Activated naive CD8-positive, alpha-beta T cell treated with anti-CD3 and anti-CD28 coated beads for 36 hours (primary cell): ENCODE measurements at places on chromosomes 6 and 20. TPM values are rescaled to one million over a fixed set of nuclear protein-coding genes. Genes with fewer than 3 reads are reported as not detected.

GTSF1L gene
- total RNA-seq, result not detected

- H3K27me3 ChIP-seq, result no peaks in the 10 kb centered on the region
- no peak overlapping the region for H3K27ac ChIP-seq
- no peak for DNase-seq
Measured at GRCh38 chr6:101824551-101825345, 431.2 kb downstream of the GRIK2 start.

PTCHD4 gene
- total RNA-seq, result not detected

GRCh38 chr20:43564993-43565757 lies 6.3 kb downstream of the SGK2 start:
- no peaks in the 10 kb centered on the region for H3K36me3 ChIP-seq
- H3K4me1 ChIP-seq, result no peaks in the 10 kb centered on the region
- DNase-seq, result no peak
- no peak overlapping the region for H3K27ac ChIP-seq

NKX2-2 gene
- total RNA-seq, result not detected

GRCh38 chr6:39999006-39999867 lies 65.0 kb upstream of the MOCS1 start:
- H3K4me3 ChIP-seq, result no peak overlapping the region
- H3K4me1 ChIP-seq, result no peaks in the 10 kb centered on the region
- DNase-seq, result no peak
- H3K27ac ChIP-seq, result no peak overlapping the region
- no peaks in the 10 kb centered on the region for H3K36me3 ChIP-seq

MAFB gene
- total RNA-seq, result not detected

DNA sequence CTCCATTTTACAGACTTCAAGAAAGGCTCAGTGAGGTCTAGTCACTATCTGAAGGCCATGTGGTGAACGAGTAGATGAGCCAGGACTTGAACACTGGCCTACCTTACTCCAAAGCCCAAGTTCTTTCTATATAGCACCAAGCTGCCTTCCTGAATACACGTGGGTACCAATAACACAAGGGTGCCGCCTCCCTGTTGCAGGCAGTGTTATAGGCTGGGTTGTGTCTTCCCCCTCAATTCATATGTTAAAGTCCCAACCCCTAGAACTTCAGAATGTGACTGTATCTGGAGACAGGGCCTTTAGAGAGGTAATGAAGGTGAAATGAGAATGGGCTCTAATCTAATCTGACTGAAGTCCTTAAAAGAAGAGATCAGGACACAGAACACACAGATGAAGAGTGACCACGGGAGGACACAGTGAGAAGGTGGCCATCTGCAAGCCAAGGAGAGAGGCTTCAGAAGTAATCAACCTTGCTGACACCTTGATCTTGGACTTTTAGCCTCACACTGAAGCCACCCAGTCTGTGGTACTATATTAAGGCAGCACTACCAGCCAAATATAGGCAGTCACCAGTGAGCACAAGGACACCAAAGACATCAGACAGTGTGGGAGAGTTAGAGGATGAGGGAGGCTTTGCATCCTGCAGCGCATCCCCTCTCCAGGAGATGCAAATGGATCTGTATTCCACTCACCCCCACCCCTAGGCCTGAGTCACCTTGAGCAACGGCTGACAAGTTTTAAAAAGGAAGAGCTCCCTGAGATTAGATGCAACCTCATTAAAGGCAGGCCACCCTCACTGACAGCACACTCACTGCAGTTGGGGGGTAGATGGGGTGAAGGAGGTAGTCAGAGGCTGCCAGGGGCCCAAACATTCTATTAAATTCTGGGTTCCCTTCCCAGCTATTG lies 40.9 kb upstream of the LYRM2 start:
- no peak for DNase-seq
- H3K4me3 ChIP-seq, result no peak overlapping the region
- peaks cover 21% of the 10 kb centered on the region for H3K36me3 ChIP-seq
- H3K4me1 ChIP-seq, result no peaks in the 10 kb centered on the region
- no peak overlapping the region for H3K27ac ChIP-seq
- no peaks in the 10 kb centered on the region for H3K27me3 ChIP-seq
